ENCODE measurements at places on chromosomes 2 and 18.
A peak's percentile ranks its signal among the peaks of the same experiment; 100 is the strongest.

DNA sequence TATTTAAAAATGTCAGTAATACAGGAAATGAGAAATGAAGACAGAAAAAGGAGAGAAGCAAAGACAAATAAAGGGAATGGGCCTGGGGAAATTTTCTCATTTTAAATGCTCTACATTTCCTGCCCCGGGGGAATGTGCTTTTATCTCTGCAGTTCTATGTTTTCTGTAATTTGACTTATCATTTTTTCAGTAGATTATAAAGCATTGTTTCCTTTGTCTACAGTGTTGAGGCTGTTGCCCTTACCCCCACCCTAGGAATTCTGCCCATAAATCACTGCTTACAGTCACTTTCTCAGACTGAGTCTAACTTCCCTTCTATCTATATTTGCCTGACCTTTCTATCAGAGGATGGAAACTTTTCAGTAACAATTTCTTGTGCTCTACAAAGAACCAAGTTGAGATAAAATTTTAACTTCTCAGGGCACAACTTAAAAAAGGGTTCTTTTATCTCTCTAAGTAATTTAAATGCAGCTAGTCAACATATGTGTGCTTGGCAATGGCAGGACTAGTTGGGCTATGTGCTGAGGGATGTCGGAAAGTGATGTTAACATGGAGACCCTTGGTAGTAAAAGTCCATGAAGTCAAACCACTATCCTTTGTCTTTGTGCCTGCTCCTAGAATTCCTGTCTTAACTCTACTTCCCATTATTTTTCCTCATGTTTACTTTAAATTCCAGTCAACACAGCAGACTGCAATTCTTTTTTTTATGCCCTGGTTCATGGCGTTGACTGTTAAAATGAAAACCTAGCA lies 146.5 kb upstream of the MMADHC start:
- DNase-seq = no peak

GRCh38 chr2:2787301-2787907 lies 456.3 kb upstream of the MYT1L start:
- no peak for DNase-seq

DNA sequence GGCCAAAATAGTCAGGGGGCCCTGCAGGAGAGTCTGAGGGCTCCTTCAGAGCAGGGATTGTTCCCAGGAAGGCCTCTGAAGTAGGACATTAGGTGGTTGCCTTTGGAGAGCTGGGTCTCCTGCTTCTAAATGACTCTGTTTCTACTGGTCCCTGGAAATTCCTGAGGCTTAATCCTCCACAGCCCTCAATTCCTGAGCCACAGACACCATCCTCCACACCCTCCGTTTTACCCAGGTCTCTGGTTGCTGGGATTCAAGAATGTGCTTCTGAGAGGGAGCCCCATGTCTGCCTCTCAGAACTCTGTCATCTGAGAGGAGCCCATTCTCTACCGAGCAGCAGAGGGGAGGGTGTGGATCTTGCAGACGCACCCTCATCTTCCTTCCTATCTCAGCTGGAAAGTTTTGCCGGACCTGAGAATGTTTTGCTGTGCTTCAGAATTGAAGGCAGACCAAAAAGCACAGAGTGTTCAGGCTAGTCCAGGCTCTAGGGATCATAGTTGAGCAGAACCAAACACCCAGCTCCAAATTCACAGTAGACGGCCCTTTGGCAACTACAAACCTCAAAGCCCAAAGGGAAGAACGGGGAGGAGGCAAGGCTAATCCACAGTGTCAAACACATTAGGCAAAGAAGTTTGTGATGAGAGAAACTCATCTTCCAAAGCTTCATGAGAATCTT lies 8.1 kb downstream of the VIT start:
- no peak for DNase-seq

DNA sequence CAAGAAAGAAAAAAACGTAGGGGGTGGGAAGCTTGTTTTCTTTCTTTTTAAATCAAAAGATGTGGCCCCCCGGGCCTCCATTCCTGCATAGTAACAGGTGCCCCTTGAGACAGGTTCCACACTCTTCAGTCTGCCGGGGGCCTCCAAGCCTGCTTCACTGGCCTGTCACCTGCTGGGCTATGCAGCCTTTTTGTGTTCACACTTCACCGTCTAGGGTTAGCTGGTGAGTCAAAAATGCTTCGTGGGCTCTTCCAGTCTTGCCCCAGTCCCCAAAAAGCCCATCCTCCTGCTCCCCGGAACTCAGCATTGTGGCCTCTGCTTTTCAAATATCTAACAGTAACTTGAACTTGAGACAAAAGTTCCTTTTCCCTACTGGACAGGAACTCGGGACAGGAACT lies 67.9 kb downstream of the POLR1A start:
- peak; percentile 34 for DNase-seq

Data from CD4-positive, alpha-beta T cell treated with Interleukin-6 for 4 hours (primary cell).